Cardiac fibroblast (primary cell): ENCODE measurements at places on chromosomes 5 and 9.

GRCh38 chr5:1133108-1133507, 21.2 kb upstream of the SLC12A7 start:
- no peak for DNase-seq

DNA sequence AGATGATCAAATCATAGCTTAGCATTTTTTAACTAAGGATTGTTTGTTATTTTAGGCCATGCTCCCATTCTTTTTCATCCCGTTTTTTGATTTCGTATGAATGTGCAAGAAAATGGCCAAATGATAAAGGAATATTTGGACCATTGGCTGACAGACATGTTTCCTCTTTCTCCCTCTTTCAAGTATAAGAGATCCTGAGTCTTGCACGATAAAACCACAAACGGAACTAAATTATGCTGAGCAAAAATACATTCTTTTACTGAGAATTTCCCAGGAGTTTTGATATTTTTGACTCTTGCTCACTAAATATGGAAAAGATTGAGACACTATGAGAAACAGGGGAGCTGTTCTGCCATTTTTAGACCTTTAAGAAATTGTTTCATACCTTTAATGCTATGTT, 90.4 kb upstream of the KLF9 start:
- peak; percentile 71 for DNase-seq

- peak; percentile 39 for DNase-seq
Observed at GRCh38 chr5:16935231-16936149, 598 bp downstream of the MYO10 start.

DNA sequence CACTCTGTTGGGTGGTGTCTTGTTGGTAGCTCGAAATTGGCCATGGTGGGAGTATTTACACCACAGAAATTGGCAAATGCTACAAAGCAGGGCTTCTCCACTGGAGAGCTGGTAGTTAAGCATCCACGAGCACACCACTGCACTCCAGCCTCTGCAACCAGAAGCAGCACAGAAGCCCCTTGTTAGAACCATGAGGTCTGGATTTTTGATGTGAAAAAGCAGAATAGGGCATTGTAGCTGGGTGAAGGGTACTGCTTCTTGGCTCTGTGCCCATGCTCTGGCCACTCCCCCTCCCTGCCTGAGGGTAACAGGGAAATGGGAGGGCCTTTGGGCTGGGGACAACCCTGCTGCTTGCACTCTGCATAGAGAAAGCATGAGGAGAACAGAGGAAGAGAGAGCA, 81.2 kb upstream of the UBTD2 start:
- DNase-seq, result no peak

DNA sequence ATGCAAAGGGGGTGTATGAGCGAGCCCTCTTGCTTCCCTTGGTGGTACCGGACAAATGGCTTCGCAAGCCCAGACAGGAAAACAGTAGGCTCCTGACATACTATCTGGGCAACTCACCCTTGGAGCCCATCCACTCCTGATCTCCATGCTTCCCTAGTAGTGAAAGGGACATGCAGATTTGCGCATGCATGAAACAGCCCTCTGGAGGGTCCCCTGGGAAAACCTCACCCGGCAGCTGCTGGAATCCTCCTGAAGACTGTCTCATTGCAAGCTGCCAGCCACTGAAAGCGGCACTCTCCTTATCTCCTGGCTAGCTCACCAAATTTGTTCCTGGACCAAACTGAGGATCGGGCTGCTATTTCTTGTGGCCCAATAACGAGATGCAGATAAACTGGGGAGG, 10.2 kb downstream of the ZNF169 start:
- DNase-seq, result no peak

DNA sequence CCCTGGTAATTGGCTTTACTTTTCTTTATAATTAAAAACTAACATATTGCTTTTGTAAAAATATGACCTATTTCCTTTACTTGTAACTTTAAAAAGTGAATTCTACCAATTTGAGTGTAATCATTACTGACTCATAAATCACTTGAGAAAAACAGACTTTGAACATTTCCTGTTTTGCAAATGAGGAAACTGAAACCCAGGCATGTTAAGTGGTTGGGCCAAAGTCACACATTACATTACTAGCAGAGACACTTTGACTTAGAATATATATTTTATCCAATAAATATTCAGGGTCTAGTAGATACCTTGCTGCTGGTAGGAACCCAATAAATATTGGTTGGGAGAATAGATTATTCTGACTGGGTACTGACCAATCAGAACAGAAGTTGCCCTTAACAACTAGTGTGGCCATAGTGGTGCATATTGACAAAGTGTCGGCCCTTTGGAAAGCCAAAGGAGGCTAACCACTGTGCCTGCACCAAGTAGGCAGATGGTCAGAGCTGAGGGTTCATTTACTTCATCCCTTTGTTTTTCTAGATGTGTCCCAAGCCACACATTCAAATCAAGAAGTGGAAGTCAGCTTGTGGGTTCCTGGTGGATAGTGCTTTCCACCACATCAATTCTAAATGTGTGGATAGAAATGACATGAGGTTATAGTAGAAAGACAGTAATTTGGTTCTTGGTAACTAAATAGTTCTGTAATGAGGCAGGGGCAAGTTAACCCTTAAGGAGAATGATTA, 365.1 kb upstream of the RIOK2 start:
- DNase-seq, result peak; percentile 54

GRCh38 chr9:127876764-127877562, 512 bp downstream of the AK1 start:
- no peak for DNase-seq

GRCh38 chr9:17349831-17350230, 215.0 kb downstream of the CNTLN start:
- peak; percentile 13 for DNase-seq

GRCh38 chr5:89457411-89458331, 574.7 kb upstream of the MEF2C start:
- DNase-seq, result peak; percentile 52

DNA sequence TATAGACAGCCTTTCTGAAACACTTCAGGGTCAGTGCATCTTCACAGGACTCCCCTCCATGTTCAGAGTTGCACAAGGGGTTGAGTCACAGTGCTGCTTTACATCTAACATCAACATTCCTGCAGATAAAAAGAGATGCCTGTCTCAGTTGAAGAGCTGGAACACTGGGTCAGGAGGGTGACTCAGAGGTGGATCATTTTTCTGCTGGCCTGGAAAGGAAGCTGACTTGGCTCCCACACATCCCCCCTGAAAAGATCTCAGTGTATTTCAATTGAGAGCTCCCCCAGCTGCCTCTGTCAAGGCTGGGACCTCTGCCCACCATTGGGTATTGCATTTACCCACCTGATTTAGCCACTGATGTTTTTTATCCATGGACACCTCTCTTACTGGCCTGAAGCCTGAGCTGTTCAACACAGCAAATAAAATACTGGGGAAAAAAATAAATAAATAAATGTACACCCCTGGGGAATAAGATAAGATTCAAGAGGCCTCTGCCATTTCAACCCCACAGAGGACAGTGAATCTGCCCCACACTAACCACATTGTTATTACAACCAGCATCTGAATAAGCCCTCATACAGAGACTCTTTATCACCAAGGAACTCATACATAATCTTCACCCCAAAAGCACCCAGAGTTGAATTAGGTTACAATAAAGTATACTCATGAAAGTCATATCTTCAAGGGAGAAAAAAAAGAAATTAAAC, 716.4 kb downstream of the SEMA5A start:
- peak; percentile 99 for DNase-seq

DNA sequence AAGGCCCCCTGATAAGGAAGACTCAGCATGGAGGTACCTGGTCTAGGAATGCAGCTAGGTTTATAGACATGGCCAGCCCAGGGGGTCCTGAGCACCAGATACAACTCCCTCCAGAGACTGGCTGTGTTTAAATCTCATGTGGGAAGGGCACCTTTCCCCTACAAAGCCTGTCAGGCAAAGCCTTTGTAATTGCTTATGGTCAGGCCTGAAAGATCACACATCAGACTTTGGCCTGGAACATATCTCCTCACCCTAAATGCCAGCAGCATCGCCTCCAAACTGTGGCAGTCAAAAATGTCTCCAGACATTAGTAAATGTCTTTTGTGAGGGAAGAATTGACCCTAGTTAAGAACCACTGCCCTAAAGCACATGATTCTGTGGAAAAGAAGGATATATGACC, 51.6 kb upstream of the MACIR start:
- no peak for DNase-seq
